ENCODE measurements at places on chromosomes 6 and 20. TPM values are rescaled to one million over a fixed set of nuclear protein-coding genes. Genes with fewer than 3 reads are reported as not detected.

The NHSL1 gene
- 8.6 TPM for total RNA-seq

The SPTLC3 gene
- 2.8 TPM for total RNA-seq

GRCh38 chr6:116326181-116326671, 44.5 kb upstream of the DSE start:
- no peak for DNase-seq
- H3K27me3 ChIP-seq, result no peaks in the 10 kb centered on the region

The DPPA5 gene
- total RNA-seq, result not detected

The ZSWIM3 gene
- 5.1 TPM for total RNA-seq

DNA sequence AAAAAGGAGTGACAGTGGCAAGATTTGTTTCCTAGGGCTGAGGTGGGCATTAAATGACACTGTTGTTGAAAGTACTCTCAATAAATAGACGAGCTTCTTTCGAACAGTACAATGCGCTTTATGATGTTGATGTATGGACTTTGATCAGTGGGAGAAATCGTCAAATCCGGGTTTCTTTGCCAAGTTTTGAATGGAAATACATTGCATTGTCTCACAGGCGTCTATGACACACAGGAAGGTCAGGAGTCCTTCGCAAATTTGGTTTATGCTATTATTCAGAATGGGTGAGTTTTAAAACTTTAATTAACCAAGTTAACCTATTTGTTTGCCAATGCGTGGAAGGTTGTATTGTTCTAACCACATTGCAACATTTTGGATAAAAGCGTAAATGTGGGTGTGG, 547.3 kb upstream of the SLC35B3 start:
- no peak overlapping the region for H3K27ac ChIP-seq
- no peaks in the 10 kb centered on the region for H3K36me3 ChIP-seq
- H3K4me1 ChIP-seq, result no peaks in the 10 kb centered on the region
- H3K4me3 ChIP-seq, result no peak overlapping the region
- no peaks in the 10 kb centered on the region for H3K27me3 ChIP-seq

The OOEP gene
- not detected for total RNA-seq

The SLC35D3 gene
- total RNA-seq, result 0.42 TPM

DNA sequence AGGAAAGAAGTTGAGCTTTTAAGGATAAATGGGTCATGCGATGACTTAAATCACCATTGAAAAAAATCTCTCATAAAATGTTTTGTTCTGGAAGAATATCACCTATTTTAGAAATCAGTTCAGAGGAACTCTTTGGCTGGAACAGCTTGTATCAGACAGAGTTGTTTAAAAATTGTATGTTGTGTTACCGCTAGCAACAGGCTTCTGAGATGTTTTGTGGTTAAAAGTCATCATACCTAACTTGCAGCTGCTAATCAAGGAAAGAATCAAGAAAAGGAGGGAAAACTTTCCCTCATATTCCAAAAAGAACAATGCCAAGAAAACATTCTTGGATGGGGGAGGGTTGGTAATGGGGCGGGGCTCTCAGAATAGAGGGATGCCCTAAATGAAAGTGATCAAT, 220.7 kb upstream of the CITED2 start:
- peaks cover 28% of the 10 kb centered on the region for H3K4me1 ChIP-seq
- no peaks in the 10 kb centered on the region for H3K36me3 ChIP-seq
- H3K27ac ChIP-seq, result peak overlapping the region; percentile 83
- H3K27me3 ChIP-seq, result no peaks in the 10 kb centered on the region
- H3K4me3 ChIP-seq, result no peak overlapping the region

- no peaks in the 10 kb centered on the region for H3K4me1 ChIP-seq
- H3K4me3 ChIP-seq, result no peak overlapping the region
- no peak for DNase-seq
- H3K36me3 ChIP-seq, result no peaks in the 10 kb centered on the region
- no peaks in the 10 kb centered on the region for H3K27me3 ChIP-seq
Observed at GRCh38 chr6:104705095-104705707, 154.5 kb downstream of the HACE1 start.

DNA sequence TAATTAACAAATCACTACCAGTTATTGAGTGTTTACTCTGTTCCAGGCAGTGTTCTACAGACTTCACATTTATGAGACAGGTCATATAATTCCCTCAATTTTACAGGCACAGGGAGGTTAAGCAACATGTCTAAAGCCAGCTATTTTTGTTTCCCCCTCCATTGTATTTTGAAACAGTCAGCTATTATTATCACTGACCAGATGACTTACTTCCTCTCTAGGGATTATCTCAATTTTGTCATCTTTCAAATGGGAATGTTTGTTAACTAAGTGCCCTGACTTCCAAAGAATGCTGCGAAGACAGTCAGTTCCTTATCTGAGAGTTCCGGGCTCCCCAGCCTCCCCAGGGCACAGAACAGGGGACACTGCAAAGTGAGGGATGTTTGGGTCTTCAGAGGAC, 5.6 kb upstream of the CNPY3 start:
- no peaks in the 10 kb centered on the region for H3K27me3 ChIP-seq
- H3K27ac ChIP-seq, result no peak overlapping the region
- no peaks in the 10 kb centered on the region for H3K4me1 ChIP-seq
- no peak for DNase-seq
- H3K4me3 ChIP-seq, result no peak overlapping the region
- H3K36me3 ChIP-seq, result no peaks in the 10 kb centered on the region

GRCh38 chr20:19964289-19965265, 52.6 kb upstream of the NAA20 start:
- peak overlapping the region; percentile 64 for H3K27ac ChIP-seq
- H3K36me3 ChIP-seq, result peaks cover 16% of the 10 kb centered on the region
- H3K27me3 ChIP-seq, result no peaks in the 10 kb centered on the region
- no peak for DNase-seq
- no peak overlapping the region for H3K4me3 ChIP-seq
